ENCODE measurements at places on chromosomes 3 and 15.

- no peak for DNase-seq
Observed at GRCh38 chr15:71146580-71146982, 31.3 kb downstream of the THSD4 start.

- no peak for DNase-seq
Observed at GRCh38 chr3:121730940-121731687, 18.4 kb downstream of the GOLGB1 start.

- no peak for DNase-seq
Observed at GRCh38 chr3:113659101-113659541, 37.3 kb downstream of the USF3 start.

- DNase-seq = no peak
Observed at GRCh38 chr3:101634591-101635196, 42.2 kb downstream of the ZBTB11 start.

- DNase-seq = no peak
Observed at GRCh38 chr15:67181221-67181639, 73.2 kb downstream of the AAGAB start.

DNA sequence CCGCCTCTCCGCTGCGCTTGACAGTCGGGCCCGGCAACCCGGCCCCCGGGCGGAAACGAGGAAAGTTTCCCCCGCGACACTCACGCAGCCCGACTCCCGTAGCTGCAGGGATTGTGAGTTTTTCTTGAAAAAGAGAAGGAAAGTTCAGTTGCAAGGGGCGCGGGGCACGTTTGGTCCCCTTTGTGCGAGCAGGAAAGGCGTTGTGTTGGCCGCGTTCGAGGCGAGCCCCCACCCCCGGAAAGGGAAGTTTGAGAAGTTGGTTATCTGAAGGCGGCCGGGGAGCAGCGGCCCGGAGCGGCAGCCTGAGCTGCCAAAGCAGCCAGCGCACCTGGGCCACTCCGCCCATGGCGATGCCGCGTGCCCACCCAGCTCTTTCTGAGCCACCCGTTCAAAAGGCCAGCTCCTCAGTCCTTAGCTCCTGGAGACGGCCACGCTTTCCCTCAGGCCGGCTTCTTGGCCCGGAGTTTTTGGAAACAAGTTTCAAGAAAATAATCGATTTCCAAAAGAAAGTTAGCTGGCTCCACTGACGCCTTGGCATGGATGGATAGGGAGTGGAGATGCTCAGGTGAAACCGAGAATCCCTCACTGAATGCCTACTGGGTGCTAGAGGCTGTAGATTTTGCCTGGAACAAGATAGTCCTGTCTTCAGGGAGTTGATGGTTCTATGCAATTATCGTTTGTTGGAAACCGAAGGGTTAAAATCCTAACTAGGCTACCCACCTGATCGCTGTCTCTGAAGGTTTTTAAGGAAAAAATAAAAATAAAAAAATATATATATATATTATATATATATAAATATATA is 832 bp downstream of the TGFBR2 start:
- peak; percentile 62 for DNase-seq

DNA sequence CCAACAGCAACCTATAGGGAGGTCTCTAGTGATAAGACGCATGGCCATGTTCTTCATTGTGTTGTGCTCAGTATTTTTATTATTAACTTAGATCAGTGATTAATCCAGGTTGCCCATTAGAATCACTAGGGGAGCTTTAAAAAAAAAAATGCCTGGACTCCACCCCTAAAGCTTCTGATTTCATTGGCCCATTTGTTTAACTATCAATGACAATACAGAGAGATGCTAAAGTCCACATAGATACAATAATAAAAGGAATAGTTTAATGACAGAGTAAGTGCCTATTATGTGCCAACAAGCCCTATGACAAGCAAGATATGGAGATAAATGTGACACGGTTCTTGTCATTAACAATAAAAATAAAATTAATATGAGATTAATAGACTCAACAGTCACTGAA is 55.8 kb downstream of the ATP8B4 start:
- no peak for DNase-seq

- no peak for DNase-seq
Observed at GRCh38 chr3:45553469-45553974, 41.0 kb upstream of the LIMD1 start.

DNA sequence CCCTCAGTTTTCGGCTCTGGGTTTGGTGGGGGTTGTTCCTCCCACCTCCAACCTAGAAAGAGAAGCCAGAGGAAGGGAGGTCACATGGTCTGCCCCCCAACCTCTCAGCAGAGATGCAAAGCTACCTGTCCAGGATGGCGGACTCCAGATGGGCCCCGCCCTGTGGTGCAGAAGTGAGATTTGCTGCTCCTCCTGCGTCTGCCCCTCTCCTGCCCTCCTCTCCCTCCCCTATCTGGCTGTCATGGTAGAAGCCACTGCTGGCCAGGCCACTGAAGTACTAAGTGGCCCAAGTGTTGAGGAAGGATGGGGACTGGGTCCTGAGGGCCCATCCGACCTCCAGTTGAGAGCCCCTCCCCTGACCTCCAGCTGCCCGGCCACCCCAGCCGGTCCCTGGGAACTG is 2.1 kb upstream of the SEMA3B start:
- DNase-seq = no peak

DNA sequence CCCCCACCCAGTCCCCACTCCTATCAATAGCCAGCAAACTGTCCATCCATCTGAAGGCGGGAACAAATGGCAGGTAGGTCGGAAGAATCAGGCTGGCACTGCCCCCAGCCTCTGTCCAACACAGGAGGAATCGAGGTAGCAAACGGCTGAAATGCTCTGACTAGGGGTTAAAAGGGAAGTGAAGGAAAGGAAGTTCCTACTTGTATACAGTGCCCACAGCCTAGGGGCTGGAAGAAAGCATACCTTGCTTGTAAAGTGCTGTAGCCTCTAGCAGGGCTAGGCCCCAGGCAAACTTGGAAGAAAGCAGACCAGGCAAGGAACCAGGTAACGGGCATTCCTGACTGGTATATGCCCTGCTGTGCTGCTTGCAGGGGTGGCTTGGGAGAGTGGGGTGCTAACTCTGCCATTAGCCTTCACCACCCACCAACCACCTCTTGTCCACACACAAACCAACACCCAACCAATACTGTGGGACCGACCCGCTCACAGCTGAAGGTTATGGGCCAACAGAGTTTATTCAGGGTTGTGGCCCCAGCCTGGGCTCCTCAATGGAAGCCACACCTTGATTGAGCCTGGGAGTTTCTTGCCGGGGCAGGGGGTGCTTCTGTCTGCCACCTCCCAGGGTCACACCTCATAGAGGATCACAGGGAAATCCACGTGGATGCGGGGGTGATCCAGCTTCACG is 2.4 kb downstream of the TUSC2 start:
- no peak for DNase-seq

DNA sequence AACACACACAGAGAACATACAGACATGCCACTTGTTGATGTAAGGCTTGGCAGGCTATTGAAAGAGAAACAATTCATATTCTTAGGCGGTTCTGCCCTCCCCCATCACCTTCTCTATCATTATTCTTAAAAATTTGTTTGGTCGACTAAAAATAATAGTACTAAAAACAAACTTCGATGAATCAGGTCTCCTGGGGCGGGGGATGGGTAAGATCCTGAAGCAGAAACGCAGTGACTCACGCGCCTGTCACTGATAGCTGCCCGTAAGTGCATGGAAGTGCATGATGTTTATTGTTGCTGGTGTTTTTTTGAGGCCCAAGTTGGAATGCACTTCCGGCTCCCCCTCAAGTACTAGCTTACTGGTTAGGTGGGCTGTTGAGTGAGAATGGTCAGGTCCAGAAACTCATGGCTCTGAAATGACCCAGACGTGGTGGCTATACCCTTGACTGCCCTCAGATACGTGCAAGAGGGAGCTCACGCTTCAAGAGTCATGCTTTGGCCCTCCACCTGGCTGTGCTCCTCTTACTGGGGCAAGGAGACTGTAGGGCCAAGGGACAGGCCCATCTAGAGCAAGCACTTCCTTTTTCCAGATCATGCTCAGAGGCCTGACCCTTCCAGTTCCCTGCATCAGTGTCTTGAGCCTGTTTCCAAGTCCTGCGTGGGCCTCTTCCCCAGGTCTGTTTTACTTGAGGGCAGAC is 10.9 kb downstream of the SMAD3 start:
- DNase-seq = peak; percentile 47

- DNase-seq = no peak
Observed at GRCh38 chr15:80160570-80161156, 7.9 kb downstream of the FAH start.

GRCh38 chr15:96303503-96304056 is 26.9 kb upstream of the NR2F2 start:
- no peak for DNase-seq

DNA sequence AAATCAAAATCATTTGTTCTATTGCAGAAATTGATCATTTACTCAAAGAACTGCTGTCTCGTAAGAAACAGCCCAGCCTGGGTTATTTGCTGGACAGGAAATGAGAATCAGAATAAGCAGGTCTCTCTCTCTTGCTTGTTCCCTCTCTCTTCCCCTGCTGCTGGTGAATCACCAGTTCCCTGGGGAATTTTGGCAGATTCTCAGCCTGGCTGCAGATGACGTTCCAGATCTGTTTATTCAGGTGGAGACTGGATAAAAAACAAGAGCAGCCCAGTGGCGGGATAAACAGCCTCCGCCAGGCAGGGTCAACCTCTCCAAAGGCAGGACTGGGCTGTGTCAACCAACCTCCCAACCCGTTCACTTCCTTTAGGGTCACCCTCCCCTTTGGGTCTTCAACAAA is 72.1 kb downstream of the LRIG1 start:
- DNase-seq = no peak

DNA sequence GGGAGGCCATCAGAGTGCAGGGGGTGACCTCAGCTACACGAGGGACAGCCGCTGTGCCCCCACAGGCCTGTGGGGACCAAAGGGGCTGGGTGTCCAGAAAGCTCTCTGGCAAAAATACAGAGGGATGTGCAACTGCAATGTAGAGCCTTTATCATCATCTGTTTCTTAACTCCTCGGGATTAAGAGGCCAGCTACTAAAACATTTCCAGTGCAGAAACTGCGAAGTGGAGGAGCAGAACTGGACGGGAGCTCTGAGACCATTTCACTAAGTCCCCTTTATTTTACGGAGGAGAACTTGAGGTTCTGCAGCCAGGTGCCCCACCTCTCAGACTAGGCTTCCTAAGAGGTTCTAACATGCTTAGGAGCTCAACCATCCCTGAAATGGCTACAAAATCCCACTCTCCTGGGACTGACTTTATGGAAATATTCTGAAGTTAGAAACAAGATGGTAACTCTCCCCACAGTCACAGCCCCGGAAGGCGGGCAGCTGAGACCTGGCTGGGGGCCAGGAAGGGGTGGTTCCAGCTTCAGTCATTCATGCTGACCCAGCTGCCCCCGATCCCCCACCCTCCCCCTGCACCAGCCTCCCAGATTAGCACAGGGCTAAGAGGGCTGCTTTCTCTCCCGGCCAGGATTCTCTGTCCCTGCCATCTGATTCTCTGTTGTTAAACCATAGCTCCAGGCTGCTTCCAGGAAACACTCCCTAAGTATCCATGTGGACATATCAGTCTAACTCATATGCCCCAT is 40.3 kb downstream of the UMPS start:
- no peak for DNase-seq

- DNase-seq = no peak
Observed at GRCh38 chr15:40340740-40341400, at the start of gene CCDC9B. Gene CCDC9B (minus strand): TSS chr15:40340939. CDS start chr15:40340819, 120 bp downstream.

- no peak for DNase-seq
Observed at GRCh38 chr3:41267975-41268640, 68.8 kb downstream of the CTNNB1 start.

- DNase-seq = no peak
Observed at GRCh38 chr3:146814601-146815315, 209.6 kb upstream of the PLSCR5 start.

DNA sequence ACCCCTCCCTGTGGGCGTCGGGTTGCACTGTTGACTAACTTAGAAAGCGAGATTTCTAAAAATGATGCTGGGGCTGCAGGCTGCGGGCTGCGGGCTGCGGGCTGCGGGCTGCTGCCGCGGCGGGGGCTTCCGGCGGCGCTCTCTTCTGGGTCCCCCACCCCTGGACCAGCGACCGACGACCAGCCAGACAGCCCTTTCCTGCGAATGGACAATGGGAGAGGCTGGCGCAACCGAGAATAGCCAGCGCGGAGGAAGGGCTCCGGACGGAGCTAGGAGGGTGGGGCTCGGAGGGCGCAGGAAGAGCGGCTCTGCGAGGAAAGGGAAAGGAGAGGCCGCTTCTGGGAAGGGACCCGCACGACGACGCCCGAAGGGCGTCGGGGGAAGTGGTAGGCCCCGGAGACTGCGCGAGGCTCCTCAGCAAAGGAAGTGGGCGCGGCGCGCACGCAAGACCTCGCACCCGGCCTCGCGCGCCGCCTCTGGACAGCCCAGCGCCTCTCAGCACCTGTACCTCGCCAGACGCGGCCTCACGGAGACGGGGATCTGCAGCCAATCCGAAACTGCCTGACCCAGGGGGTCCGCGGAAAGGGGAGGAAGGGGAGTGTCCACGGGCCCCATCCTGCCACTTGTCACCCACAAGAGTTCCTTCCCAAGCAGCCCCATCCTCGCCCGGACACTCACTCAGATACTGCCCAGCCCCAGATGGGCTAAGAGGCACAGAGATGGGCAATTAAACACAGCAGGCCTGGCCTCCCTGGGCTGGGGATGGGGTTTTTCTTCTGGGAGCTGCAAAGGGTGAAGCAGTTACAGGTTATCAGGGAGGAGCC is 70.7 kb downstream of the SLC12A8 start:
- DNase-seq = peak; percentile 53

DNA sequence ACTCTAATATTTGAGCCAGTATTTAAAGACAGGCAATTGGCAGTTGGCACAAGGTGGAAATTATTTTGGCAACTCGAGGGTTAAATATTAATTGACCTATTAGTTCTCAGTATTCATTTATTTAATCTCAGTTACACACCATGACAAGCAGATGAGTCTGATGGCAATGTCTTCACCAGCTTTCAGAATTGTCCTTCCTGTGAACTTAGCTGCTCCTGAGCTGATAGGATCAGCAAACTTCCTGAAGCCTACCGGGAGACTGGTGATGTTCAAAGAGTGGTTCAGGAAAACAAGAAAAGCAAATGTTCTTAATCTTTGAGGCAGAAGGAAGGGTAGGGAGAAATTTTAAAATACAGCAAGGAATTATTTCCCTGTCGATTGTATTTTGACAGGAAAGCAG is 522.2 kb downstream of the SOX2 start:
- no peak for DNase-seq

GRCh38 chr3:127865941-127866340 is 43.6 kb upstream of the MGLL start:
- no peak for DNase-seq

DNA sequence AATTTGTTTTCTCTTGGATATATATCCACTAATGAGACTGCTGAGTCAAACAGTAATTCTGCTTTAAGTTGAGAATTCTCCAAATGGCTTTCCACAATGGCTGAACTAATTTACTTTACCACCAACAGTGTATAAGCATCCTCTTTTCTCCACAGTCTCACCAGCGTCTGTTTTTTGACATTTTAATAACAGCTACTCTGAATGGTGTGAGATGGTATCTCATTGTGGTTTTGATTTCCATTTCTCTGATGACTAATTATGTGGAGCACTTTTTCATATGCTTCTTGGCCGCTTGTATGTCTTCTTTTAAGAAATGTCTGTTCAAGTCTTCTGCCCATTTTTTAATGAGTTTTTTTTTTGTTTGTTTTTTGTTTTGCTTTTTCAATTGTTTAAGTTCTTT is 206.2 kb downstream of the CTNNB1 start:
- no peak for DNase-seq

Data from activated T-helper 9 cell treated with anti-CD3 and anti-CD28 coated beads, Interleukin-2, amount 50 U/mL, for 16 hours (primary cell).